ENCODE measurements at places on chromosomes 16 and 17.

- no peak for DNase-seq
These were observed 2.0 kb downstream of the GH1 start for GRCh38 chr17:63916566-63917185.

DNA sequence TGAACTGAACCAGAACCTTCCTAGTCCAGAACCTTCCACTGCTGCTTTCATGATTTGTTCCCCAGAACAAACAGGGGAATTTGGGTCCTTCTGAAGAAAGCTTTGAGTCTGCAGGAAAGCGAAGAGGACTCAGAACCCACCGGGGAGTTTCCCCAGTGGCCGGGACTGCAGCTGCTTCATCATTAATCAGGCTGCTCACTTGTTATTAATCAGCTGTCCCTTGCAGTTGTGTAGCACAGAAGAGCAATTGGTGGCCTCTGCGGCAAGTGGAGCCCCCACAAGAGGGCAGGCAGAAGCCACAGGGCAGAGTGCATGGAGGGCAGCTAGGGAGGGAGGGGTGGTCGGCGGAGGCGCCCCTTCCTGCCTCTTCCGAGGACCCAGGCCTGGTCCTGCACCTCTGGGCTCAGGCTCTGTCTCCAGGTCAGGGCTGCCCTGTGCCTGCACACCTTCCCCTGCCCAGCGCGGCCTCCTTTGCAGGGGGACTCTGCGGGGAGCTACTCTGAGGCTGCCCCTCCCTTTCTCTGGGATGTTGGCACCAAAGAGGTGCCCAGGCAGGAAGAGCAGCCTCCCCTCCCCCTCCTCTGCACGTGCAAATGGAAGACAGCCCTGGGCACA is 6.9 kb downstream of the CCL17 start:
- no peak for DNase-seq

DNA sequence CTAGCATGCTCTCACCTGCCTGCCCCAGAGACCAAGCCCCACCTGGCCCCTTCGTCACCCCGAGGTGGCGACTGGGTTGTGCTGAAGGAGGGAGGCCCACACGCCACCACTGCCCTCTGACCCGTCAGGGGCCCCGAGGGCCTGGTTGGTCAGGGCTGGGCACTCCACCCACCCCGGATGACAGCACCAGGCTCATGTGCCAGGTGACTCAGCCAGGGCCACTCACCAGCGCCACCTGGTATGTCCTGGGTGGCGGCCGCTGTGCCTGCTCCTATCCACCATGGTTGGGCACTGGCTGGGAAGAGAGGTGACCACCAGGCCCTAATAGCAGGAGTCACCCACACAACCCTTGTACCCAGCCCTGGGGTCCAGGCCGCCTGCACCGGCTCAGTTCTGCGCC is 68.9 kb downstream of the JPH3 start:
- no peak for DNase-seq

DNA sequence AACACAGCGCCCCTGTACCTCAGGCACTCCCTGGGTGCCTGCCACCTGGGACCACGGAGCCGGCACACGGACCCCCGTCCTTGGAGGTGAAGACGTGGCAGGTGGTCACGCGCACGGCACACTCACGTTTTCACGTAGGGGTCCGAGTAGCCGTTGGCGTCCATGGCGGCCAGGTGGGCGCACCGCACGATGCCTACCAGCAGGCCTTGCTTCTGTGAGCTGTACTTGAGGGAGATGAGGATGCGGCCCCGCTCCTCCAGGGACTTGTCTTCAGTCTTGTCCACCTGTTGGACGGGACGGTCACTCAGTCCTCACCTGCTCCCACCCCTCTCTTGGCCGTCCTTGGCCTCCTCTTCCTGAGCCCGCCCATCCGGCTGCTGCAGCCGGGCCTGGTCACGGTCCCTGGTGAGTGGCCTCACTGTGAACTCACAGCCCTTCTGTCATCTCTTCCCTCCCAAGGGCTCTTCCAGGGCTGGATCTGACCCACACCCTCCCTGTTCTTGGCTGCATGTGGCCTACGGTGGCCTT is 18.8 kb downstream of the SCGB1C2 start:
- DNase-seq, result no peak

GRCh38 chr17:323721-324571 is 28.7 kb downstream of the RPH3AL start:
- no peak for DNase-seq

DNA sequence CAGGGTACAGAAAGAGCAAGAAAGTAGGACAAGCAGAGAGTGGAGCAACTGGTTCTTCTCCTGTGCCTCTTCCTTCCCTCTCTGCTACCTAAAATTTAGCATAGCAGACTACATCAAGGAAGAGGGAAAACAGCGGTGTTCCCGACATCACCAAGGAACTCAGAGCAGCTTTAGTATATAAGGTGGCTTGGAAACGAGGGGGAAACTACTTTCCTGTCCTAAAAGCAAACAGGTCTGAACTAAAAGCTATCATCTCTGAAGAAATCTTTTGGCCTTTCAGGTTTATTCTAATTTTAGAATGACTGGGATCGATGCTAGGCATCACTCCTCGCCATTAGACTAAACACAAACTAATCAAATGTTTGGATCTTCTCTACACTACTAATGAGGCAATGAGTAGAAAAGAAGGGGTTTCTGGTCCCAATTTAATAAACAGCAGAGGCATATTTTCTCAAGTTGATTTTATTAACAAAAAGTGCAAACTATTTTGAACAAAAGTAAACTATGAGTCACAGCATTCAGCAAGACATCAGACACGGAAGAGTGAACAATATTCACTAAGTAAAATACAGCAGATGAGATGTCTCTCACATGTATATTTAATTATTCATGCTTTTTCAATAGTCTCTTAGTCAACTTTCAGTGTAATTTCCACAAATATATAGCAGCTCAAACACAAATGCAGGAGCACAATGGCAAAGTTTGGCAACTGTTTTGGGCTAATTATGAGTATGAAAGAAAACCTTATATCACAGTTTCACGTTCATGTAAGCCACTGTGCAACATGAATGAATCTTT is 108.7 kb downstream of the TRIM37 start:
- DNase-seq, result no peak

DNA sequence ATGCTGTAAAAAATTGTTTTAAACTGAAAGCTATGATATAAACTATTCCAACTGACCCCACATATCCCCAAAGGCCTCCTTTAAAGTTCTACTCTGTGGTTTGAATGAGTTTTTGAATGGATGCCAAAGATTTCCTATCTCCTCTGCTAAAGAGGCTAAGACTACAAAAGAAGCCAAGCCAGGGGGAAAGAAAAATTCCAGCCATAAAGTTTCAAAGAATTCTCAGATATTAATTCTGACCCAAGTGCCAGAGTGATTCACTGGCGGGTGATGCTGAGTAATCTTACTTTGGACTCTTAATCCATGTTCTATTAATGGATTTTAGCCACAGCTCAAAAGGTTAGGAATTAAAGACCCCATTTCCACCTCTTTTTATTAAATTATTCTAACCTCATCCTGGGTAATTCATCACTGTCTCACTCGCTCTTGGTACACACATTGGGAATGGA is 60.7 kb downstream of the HS3ST3A1 start:
- no peak for DNase-seq

DNA sequence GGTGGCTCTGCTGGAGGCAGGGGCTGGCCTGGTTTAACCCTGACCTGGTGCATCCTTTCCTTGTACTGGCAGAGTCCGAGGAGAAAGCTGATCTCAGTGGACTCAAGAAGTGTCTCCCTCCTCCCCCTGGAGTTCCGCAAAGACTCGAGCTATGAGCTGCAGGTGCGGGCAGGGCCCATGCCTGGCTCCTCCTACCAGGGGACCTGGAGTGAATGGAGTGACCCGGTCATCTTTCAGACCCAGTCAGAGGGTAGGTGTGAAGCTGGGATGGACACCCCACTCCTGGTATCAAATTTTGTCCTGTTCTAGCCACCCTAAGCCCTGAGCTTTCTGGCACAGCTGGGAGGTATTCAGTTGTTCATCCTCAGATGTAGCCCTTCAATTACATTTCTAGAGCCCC is 42.5 kb downstream of the IL21R start:
- DNase-seq, result no peak

GRCh38 chr17:35265071-35265470 is 22.2 kb downstream of the SLFN5 start:
- no peak for DNase-seq

DNA sequence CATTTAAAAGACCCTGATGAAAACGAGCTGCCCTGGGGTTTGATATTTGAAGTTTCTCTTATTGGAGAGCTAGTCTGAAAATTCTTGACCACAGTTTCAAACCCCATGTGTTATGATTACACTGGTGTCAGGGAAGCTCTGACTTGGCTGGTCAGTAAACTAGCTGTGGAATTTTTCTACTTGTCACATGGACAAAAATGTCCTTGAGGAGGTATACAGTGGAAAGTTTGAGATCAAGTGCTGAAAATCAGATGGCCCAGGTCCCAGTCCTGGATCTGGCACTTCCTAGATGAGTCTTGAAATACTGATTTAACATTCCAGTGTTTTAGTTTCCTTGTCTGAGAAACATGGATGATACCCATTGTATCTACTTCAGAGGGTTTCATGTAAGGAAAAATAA is 30.7 kb upstream of the SOX9 start:
- no peak for DNase-seq

DNA sequence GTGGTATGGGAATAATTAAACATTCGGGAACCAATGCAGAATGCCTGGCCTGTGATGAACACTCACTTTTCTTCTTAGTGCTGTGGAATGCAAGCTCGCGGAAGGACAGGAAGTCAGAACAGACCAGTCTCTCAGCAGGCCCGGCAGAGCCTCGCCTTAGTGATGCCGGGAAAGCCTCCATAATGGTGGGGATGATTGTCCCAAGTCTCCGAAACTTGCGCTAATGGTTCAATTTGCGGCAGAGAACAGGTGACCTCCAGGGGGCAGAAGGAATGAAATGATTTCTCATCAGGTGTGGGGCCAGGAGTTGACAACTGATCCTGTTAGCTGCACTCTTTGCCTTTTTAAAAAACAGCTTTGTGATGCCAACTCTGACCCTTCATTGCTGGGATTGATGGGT is 170.6 kb downstream of the GSG1L start:
- no peak for DNase-seq

- DNase-seq, result no peak
These were observed 4.4 kb downstream of the TBX6 start for GRCh38 chr16:30087181-30087898.

- DNase-seq, result no peak
These were observed 21.4 kb downstream of the CARD14 start for GRCh38 chr17:80191192-80191591.
